ENCODE measurements at places on chromosomes 6 and 20.

GRCh38 chr6:16437095-16437494, 198.7 kb downstream of the GMPR start:
- DNase-seq = no peak

GRCh38 chr6:131173680-131174079, 38.4 kb downstream of the AKAP7 start:
- no peak for DNase-seq

DNA sequence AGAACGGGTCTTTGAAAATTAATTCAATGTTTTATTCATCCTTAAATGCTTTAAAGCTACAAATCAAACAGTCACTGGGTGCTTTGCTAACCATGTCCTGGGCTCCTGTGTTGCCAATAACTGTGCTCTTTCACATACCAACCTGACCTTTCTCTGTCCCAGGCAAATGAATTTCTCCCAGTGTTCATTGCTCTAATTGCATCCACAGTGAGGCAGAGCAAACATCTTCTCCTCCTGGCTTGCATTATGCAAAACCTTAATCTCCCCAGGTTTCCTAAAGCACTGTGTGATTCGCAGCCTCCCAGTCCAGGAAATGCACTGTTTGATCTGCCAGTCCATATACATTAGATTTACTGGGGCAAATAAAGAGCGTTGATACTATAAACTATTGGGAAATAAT, 219.0 kb downstream of the PREX1 start:
- DNase-seq = no peak

GRCh38 chr20:34300256-34300806, 2.8 kb downstream of the AHCY start:
- no peak for DNase-seq

GRCh38 chr20:15802020-15802419, 771.2 kb downstream of the KIF16B start:
- DNase-seq = no peak

- no peak for DNase-seq
These were observed 13.2 kb upstream of the RNF8 start for GRCh38 chr6:37340639-37340943.

- no peak for DNase-seq
These were observed 78.0 kb upstream of the NHSL1 start for GRCh38 chr6:138577151-138577915.

- DNase-seq = no peak
These were observed 972 bp upstream of the PHF3 start for GRCh38 chr6:63634630-63635029.

DNA sequence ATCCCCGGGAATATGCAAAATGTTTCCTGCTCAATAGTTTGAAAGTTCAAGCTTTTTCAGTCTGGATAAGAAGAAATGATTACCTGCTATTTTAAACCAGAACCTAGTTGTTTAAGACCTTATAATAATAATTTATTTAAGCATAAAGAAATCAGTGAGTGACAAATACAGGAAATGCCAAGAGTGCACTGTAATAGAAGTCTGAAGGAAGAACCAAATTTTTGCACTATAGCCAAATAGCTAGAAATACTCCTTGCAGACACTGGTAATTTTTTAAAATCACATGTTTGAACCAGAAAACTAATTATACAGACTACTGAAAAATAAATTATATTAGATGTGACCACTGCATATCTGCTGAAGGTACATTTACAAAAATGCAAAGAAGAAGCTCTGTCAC, 93.2 kb downstream of the MMS22L start:
- DNase-seq = no peak

GRCh38 chr6:6964675-6965074, 143.1 kb upstream of the RREB1 start:
- DNase-seq = no peak

- no peak for DNase-seq
These were observed 129.7 kb upstream of the UFL1 start for GRCh38 chr6:96391776-96392360.

- DNase-seq = no peak
These were observed 46.9 kb upstream of the TRERF1 start for GRCh38 chr6:42498473-42499128.

- DNase-seq = peak; percentile 25
These were observed 8.3 kb downstream of the PI16 start for GRCh38 chr6:36962874-36963273.

GRCh38 chr20:2382833-2383232, 2.1 kb downstream of the TGM6 start:
- no peak for DNase-seq

GRCh38 chr6:80464901-80465300, 358.4 kb downstream of the BCKDHB start:
- DNase-seq = no peak

GRCh38 chr6:22132656-22133055, 164.2 kb downstream of the PRL start:
- no peak for DNase-seq

- DNase-seq = no peak
These were observed 204.9 kb downstream of the SIM1 start for GRCh38 chr6:100259865-100260264.

DNA sequence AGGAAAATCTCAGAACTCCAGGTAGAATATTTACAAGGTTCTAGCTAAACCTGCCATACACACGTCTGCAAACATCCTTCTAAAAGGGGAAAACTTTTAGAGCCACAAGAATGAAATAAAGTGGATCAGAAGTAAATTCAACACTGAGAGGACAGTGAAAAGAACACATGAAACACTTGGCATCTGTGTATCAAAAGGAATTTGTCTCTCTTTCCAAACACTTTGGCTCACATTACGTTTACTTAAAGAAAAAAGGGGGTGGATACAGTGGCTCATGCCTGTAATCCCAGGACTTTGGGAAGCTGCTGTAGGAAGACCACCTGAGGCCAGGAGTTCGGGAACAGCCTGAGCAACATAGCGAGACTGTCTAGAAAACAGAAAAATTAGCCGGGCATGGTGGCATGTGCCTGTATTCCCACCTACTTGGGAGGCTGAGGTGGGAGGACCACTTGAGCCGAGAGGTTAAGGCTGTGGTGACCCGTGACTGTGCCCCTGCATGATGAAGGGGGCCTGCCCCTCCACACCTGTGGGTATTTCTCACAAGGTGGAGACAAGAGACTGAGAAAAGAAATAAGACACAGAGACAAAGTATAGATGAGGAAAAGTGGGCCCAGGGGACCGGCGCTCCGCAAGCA, 35.4 kb downstream of the NINL start:
- no peak for DNase-seq

- no peak for DNase-seq
These were observed 49.9 kb downstream of the VEGFA start for GRCh38 chr6:43819958-43820357.

DNA sequence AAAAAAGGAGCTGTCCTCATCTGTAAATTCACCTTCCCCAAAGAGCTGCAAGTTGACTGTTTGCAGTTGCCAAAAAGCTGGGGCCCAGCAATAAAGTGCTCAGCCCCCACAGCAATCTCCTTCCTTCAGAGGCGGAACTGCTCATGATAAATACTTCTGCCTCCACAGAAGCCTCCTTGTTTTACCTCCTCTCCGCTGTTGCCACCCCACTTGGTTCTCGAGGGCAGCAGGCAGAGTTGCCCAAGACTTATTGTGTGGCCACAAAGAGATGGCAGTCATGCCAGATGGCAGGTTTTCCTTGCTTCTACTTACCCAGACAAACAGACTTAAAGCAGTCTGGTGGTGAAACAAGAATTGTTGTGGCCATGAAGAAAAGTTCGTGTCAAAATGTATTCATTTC, 66.3 kb downstream of the SLX4IP start:
- no peak for DNase-seq

- no peak for DNase-seq
These were observed 613.2 kb upstream of the FLRT3 start for GRCh38 chr20:14950633-14951032.

GRCh38 chr6:95973976-95974375, 41.8 kb upstream of the FUT9 start:
- DNase-seq = no peak

DNA sequence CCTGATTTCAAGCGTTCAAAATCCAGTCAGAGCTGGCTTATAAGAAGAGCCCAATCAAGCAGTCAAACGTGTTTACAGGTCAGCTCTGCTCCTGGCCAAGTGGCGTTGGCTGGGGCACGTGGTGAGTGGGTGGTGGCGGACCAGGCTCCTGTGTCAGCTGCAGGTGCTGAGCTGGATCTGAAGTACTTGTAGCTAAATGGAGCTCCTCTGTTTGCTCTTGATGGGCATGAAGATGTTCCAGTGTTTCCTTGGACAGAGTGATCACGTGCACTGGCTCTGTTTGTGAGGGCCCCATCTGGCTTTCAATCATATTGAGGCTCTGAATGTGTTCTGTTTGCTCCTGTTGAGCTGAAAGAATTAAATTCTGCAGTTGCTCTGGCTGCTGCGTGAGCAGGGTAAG, 10.2 kb upstream of the MICAL1 start:
- DNase-seq = no peak

DNA sequence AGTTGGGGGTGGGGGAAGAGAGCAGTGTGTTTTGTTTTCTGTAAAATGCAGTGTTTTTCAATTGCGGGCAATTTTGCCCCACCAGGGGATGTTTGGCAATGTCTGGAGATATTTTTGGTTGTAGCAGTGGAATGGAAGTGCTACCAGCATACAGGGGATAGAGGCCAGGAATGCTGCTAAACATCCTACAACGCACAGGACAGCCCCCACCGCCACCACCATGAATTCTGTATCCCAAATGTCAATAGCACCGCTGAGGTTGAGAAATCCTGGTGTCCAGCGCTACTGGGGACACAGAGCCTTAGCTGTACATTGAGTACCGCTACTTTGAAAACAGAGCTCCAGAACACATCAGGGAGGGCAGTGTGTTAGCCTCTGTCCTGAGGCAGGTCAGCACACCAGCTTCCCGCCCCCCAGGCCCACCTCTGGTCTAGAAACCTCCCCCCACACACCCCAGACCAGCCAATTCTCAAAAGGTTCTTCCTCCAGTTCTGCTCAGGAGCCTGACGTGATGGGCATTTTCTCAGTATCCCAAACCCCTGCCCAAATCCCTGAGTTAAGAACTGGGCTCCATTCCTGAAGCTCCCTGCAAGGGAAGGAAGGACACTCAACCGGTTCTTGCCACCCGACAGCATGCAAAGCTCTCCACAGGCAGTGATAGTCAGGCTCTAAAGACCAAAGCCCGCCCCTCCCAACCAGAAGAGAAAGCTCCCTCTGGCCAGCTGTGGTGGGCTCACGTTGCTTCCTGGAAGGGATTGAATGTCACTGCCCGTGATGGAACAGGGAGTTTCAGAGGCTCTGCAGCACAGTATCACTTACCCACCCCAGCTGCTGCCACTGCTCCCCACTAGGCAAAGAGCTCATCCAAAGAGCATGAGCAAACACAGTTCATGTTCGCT, 321.5 kb upstream of the JARID2 start:
- no peak for DNase-seq

- DNase-seq = no peak
These were observed 11.3 kb downstream of the ZHX3 start for GRCh38 chr20:41306061-41306727.

DNA sequence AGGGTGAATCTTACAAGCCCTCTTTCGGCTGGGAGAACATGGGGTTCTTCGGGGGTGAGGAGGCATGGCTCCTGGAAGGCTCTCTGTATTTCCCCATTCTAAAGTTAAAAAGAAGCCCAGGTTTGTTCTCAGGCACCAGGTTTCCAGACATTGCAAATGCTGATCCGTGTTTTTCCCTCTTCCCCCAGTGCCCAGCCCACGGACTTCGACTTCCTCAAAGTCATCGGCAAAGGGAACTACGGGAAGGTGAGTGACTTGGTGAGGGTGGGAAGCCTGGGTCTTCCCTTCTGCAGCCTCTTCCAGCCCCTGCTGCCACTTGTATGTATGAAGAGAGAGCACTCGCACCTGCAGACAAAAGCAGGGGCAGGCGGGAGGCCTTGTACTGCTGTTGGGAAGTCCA, 8.7 kb downstream of the SGK2 start:
- DNase-seq = no peak

GRCh38 chr6:94401311-94401710, 982.0 kb upstream of the EPHA7 start:
- DNase-seq = no peak

DNA sequence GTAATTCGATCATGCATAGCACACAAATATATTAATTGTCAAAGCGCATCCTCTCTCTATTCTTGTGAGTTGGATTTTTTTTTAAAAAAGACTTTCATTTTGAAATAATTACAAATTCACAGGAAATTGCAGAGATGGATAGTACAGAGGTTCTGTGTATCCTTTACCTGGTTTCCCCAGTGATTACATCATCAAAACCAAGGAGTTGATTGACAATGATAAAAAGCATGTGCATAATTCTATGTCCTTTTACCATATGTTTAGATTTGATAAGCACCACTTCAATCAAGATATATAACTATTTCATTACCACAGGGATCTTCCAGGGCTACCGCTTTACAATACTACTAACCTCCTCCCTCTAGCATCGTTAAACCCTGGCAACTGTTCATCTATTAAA, 40.2 kb downstream of the CCN2 start:
- DNase-seq = no peak

GRCh38 chr6:28977341-28978132, 27.6 kb downstream of the ZNF311 start:
- DNase-seq = no peak

- no peak for DNase-seq
These were observed 154.6 kb downstream of the KCNQ5 start for GRCh38 chr6:72776456-72776855.

- no peak for DNase-seq
These were observed 10.5 kb downstream of the BCL2L1 start for GRCh38 chr20:31712112-31712553.

DNA sequence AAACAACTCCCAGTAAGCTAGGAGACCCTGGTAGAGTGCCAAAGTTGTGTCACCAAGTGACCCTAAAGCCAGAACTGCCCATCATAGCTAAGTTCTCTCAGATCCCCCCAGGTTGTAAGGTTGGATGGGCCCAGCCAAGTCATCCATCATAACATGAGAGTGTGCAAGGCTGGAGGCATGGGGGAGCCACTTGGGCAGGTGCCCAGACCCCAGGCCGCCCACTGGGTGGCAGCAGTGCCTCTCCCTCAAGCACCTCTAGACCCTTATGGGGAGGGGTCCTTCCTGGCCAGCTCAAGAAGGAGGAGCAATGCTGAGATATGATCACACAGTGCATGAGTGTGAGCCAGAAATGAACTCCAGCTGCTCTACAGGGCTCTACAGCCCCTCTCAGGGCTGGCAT, 154.5 kb downstream of the MYLK4 start:
- DNase-seq = no peak

DNA sequence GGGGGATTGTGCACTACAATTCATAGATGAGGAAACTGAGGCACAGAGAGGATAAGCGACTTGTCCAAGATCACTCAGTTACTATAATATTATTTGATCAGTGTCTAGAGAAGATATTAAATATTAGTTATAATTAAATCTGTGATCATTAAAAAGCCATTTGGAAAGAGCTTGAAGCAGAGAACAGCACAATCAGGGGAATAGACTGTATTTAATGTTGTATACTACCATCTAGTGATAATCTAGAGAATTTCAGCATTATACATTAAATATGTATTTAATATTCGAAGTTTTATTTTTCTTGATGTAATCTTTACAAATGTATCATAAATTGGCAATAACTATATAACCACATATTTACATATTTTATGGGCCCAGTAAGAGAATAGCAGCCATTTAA, 20.1 kb upstream of the MTCL3 start:
- DNase-seq = no peak

- DNase-seq = no peak
These were observed 13.7 kb upstream of the SNPH start for GRCh38 chr20:1252416-1252815.
